Thoracic aorta (tissue), 2 donors: ENCODE measurements at places on chromosomes 4 and X.

GRCh38 chr4:11748164-11748872 is 319.6 kb upstream of the HS3ST1 start:
- no peak for DNase-seq

GRCh38 chrX:37638047-37638446 is 47.5 kb upstream of the XK start:
- no peak for DNase-seq

- DNase-seq: no peak
These were observed 10.2 kb upstream of the ADH1C start for GRCh38 chr4:99362768-99363167.

- no peak for DNase-seq
These were observed 33.2 kb upstream of the LDB2 start for GRCh38 chr4:16931339-16932305.

GRCh38 chr4:100009490-100009889 is 59.4 kb upstream of the H2AZ1 start:
- no peak for DNase-seq
